ENCODE measurements at places on chromosomes 2 and 18.

GRCh38 chr2:23924589-23925359 lies 2.1 kb downstream of the ATAD2B start:
- no peak for DNase-seq

DNA sequence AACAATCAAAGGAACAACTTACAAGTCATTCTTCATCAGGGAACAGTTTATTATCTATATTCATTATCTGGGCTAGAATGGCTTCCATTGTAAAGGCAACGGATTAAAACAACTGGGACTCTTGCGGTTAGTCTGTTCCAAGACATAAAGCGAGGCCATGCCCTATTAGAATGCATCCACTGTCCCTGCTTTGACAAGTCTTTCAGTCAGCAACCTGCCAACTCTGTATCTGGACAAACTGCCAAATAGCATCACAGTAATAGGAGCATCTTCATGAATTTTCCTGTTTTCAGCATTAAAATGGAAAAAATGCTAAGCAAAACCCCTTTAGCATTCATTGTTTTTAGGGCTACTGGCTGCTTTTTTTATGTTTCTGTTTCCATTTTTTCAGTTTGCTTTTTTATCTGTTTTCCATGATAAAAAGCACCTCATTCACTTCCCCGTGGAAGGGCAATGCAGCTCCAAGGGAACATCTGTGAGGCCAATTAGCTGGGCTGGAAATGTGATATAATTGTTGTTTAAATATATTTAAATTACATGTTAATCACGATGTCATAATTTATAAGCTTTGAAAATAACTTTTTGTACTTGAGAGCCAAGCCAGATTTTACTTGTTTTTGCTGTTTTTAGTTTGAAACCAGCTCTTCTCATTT lies 834.3 kb downstream of the CPS1 start:
- no peak for DNase-seq

DNA sequence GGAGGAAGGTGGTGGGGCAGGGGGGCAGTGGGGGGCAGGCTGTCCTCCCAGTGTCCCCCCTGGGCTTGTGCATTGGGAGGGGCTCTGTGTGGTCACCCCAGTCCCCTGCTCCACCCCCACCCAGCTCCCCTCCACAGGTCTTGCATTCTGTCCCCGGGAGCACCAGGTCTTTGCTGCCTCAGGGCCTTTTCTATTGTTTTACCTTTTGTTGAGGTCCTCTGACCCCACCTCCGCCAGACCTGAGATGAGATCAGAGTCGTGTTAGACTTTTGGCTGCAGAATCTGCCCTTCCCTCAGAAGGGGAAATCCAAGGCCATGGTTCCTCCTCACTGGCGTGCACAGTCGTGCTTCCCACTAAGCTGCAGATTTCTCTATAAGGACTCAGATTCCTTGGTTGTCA lies 20.8 kb downstream of the ATG4B start:
- no peak for DNase-seq

- DNase-seq = no peak
Measured at GRCh38 chr2:207148020-207148419, 17.7 kb downstream of the KLF7 start.

DNA sequence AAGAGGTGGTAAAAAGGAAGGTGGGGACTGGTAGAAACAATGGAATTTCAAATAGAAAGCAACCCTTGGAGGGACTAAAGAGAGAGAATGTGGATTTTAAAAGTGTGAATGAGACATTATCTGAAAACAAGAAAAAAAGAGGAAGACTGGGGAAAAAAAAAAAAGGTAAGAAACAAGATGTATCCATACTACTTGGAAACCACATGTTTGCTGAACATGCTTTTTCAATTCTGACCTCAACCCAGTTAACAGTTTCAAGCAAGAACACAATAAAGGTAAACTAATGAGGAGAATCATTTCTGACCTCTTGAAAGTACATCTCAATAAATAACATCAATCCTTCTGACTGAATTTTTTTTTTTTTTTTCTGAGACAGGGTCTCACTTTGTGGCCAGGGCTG lies 2.6 kb downstream of the FARSB start:
- DNase-seq = no peak

DNA sequence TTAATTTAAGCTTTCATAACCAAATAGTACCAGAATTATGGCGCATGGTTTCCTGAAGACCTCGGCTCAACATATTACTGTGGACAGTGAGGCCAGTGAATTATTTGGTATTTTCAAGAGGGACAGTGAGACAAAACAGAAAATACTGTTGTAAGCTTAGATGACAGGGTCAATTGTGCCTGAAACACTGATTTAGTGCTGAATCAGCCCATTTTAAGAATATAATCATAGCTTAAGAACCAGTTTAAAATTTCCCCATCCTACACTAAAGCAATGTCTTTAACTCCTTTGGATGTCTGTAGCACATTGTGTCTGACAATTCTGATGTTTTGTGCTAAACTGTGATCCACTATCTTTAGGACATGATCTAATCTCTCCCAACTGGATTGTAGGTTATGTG lies 4.6 kb downstream of the ITGA6 start:
- DNase-seq = no peak

DNA sequence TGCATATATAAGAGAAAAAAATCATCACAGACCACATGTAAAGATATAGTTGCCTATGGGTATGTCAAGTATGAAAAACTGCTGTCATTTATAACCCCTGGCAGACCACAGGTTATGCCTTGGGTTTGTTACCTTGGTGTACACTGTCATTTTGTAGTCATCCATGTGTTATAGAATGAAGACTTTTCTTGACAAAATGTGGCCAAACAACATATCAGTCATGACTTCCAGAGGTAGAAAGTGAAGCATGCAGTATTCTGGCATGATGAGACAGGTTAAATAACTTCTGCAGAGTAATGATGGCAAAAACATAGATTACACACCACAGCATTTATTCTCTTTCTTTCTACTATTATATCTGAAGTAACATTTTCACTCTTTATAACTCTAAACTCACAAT lies 74.9 kb upstream of the NEUROD1 start:
- no peak for DNase-seq

DNA sequence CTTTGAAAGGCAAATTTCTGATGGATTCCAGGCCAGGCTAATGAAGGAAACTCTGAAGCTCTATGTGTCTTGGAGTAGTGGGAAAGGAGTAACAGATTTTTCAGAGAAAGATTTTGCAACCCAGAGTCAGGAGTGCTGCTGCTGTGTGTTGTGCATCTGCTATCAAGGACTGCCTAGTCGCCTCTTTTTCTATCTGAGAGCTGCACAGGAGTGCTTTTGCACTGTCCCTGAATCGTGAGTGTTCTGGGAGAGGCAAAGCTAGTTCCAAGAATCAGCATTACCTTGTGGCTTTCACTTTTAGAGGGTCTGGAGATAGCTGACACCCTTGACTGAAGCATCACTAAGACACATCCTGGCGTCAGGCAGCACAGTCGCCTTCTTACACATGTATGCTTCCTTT lies 336.4 kb downstream of the PARD3B start:
- DNase-seq = no peak

- no peak for DNase-seq
Measured at GRCh38 chr18:43866696-43867095, 589.4 kb upstream of the SYT4 start.

GRCh38 chr2:9824956-9825720 lies 18.1 kb upstream of the TAF1B start:
- DNase-seq = no peak

- no peak for DNase-seq
Measured at GRCh38 chr2:31297751-31298150, 63.8 kb downstream of the EHD3 start.

DNA sequence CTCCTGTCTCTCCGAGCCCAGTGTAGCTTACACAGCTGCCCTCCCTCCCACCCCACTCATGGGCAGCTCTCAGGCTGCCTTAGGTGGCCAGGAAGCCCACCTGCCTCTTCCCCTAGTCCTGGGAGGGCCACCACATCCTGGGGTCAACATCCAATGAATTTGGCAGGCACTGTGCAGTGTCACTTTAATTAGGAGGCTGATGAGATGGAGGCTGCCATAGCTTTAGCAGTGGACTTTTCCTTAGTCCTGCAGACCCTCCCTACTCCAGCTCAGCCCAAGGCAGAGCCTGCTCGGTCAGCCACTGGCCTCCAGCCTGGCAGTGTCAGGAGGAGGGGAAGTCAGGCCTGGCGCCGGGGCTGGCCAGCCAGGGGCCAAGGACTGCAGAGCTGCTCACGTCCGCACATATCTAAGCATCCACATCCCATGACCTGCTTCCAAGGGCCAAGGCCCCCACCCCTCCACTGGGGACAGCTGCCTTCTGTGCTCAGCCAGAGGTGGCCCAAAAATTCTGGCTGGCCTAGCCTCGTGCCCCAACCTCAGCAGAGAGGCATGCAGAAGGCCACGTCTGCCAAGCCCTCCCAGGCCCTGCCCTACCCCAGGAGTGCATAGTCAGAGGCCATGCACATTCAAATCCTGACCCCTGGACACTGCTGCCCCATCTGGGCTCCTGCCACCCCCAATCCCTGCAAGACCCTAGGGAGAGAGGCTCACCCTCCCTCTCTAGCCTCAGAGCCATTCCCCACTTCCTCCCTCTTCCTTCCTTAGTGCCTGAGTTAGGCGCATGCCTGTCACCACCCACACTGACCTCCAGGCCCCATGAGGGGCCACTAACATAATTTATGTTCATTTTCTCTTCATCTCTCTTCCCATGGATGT lies 33.1 kb downstream of the ADRA2B start:
- DNase-seq = peak; percentile 86

GRCh38 chr2:138536302-138536701 lies 34.7 kb downstream of the SPOPL start:
- DNase-seq = no peak

- DNase-seq = no peak
Measured at GRCh38 chr2:102030502-102030854, 38.7 kb downstream of the IL1R2 start.

- no peak for DNase-seq
Measured at GRCh38 chr2:72057308-72057707, 90.4 kb downstream of the CYP26B1 start.

DNA sequence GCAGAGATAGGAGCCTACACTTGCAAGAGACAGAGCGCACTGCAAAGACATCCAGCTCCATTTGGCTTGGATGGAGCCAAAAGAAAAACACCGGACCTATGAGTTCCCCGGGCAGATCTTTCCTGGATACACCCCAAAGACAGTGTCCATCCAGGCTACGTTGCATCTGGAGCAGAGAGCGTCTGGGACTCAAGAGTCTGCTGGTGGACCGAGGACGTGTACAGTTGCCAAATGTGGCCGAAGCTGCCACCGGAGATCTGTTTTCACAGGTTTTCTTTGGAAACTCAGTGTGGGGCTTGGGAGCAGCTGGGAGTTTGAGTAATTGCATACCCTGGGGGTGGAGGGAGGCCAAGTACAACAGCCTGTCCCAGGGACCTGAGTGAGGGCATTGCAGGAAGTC lies 192.3 kb upstream of the OSR1 start:
- no peak for DNase-seq

GRCh38 chr2:39334978-39335377 lies 91.2 kb upstream of the CDKL4 start:
- no peak for DNase-seq

DNA sequence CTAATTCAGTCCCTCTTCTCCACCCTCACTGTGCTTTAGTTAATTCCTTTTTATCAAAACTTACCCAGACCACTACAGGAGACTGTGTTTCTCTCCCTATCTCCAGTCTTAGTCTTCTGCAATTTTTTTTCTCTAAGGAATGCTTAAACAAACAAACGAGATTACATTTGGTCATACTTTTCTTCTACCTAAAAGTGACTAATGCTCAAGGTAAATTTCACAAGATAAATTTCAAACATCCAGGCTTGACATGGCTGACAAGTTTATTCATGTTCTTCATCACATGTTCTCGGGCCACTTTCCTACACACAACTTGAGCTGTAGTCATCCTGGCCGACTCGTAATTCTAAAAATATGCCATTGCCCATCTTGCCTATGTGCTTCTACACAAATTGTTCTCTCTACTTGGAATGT lies 23.2 kb upstream of the ACSL3 start:
- no peak for DNase-seq

DNA sequence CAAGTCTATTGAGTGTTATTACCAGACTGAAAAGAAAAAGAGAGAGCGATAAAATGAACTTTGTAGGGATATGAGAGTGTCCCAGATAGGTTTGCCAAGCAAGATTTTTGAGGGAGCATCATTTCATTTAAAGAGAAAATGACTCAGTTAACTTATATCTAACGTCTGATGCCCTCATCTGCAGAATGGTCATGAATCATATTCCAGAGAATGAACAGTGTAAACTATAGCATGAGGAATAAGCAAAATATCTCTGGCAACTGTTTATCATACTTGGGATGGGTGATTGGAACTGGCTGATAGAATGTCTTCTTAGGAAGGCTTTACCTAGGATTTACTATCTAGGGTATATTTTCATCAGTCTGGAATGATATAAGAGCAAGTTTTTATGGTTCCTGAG lies 289.4 kb downstream of the CMPK2 start:
- no peak for DNase-seq
